ENCODE measurements at places on chromosomes 1 and 21.

DNA sequence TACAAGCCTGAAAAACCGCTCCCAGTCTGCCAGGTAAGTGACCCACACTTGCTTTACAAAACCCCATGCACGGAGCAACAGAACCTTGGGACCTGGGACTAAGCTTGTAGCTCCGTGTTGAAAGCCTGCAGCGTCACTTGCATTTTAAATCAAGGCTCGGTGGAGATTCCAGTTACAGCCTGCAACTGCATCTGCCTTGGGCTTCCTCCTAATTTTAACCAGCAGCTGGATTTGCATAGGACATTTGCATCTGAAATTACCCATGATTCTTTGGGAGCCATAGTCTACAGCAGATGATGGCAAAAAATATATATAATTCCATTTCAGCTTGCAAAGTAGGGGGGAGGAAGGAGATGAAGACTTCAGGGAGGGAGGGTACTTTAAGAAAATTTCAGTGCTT is 62.4 kb upstream of the IGSF21 start:
- DNase-seq: no peak

DNA sequence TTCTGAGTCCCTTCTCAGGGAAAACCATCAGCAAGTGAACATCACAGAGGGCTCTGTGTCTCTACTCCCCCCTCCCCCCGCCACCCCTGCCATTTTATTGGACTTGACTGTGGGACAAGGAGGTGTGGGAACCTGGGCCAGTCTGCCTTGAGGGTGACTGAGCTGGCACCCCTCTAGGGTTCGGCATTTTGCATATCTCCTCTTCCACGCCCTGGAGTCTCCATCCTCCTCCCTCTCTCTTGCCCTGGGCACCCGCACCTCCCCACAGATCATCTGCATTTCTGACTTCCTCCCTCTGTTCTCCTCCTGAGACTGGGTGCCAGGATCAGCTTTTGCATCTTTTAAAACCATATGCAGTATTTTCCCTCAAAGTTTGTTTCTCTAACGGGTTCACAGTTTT is 107.1 kb upstream of the ERRFI1 start:
- no peak for DNase-seq

DNA sequence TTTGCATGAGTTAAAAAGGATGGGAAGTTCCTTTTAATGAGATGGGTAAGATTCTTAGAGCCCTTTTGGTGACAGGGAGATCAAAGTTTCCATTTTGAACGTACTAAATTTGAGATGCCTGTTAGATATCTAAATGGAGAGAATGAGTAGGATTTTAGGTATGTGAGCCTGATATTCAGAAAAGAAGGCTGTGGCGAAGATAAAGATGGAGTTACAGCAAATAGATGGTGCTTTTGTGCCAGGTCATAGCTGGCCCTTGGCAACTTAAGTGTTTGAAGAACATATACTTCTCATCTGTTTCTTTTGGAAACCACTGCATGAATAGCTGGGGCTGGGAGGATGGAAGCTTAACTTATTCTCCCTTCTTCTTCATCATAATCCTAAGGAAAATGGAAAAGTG is 282.5 kb downstream of the PTBP2 start:
- DNase-seq: no peak

GRCh38 chr1:119549719-119550132 is 42.7 kb downstream of the HSD3B1 start:
- DNase-seq: no peak

- DNase-seq: no peak
Observed at GRCh38 chr21:45516671-45517151, 25.5 kb downstream of the SLC19A1 start.

DNA sequence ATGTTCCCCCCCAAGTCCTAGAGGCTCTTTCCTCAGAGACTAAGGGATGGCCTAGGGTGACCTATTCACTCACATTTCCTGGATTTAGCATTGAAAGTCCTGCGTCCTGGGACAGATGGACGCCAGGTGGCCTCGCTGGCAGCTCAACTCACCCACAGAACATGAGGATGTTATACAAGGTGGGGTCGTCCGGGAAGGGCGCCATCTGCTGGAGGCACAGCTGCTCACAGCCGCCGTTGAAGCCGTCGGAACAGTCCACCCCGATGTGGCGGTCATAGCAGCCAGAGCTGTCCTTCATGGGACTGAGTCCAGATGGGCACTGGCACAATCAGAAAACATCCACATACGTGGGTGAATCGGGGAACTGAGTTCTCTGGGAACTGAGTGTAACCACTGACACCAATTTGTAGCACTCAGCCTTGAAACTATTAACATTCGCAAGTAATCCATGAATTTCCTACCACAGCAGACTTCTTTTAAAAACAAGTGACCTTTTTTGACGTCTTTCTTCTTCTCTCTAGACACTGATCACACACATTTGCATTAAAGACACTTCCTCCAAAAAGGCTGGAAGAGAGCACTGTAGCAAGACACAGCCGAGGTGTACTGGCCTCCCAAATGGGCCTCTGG is 215.4 kb downstream of the ASTN1 start:
- no peak for DNase-seq
